Pericardium fibroblast (primary cell): ENCODE measurements at places on chromosomes 7 and 10. TPM values are rescaled to one million over a fixed set of nuclear protein-coding genes. Genes with fewer than 3 reads are reported as not detected.

PLXNA4 gene
- total RNA-seq = 8.2 and 20.1 TPM in 2 replicates

CPVL gene
- total RNA-seq = 0.58 TPM in 1 of 2 replicates, not detected in the other

SLC29A3 gene
- total RNA-seq = 2.5 and 3.0 TPM in 2 replicates

MYH16 gene
- not detected in 2 replicates for total RNA-seq

ABCC2 gene
- 0.35 and 0.68 TPM in 2 replicates for total RNA-seq

LOXL4 gene
- 6.8 and 12.5 TPM in 2 replicates for total RNA-seq

GAD2 gene
- total RNA-seq = not detected in 2 replicates

CUEDC2 gene
- 81.8 and 83.4 TPM in 2 replicates for total RNA-seq

PAPSS2 gene
- total RNA-seq = 44.3 and 124 TPM in 2 replicates

SLC13A4 gene
- 1.2 TPM in 1 of 2 replicates, not detected in the other for total RNA-seq

EIF5AL1 gene
- total RNA-seq = 0.34 and 0.47 TPM in 2 replicates

WDR86 gene
- 2.3 and 7.6 TPM in 2 replicates for total RNA-seq

HNRNPF gene
- total RNA-seq = 169 and 176 TPM in 2 replicates

MACC1 gene
- under 0.01 and 0.09 TPM in 2 replicates for total RNA-seq

CRYGN gene
- total RNA-seq = under 0.01 TPM in 1 of 2 replicates, not detected in the other

IFIT1B gene
- not detected in 2 replicates for total RNA-seq

STEAP1 gene
- total RNA-seq = 10.3 and 20.5 TPM in 2 replicates

BEND7 gene
- 0.43 and 1.6 TPM in 2 replicates for total RNA-seq

USP6NL gene
- total RNA-seq = 6.1 and 10.2 TPM in 2 replicates

PTF1A gene
- not detected in 2 replicates for total RNA-seq

PAPOLB gene
- 0.12 TPM in 1 of 2 replicates, not detected in the other for total RNA-seq

MAT1A gene
- total RNA-seq = not detected in 2 replicates

IKZF5 gene
- total RNA-seq = 1.4 and 1.5 TPM in 2 replicates

FAM149B1 gene
- 7.1 and 14.7 TPM in 2 replicates for total RNA-seq

UPF2 gene
- 6.8 and 9.4 TPM in 2 replicates for total RNA-seq

CPA2 gene
- not detected in 2 replicates for total RNA-seq

PODXL gene
- 3.3 and 4.3 TPM in 2 replicates for total RNA-seq

RNLS gene
- 17.5 and 20.2 TPM in 2 replicates for total RNA-seq

ELFN1 gene
- total RNA-seq = 0.93 and 2.0 TPM in 2 replicates

ACADSB gene
- total RNA-seq = 3.4 and 6.2 TPM in 2 replicates

HOXA13 gene
- total RNA-seq = not detected in 2 replicates

UBE2H gene
- 51.0 and 79.3 TPM in 2 replicates for total RNA-seq

INMT gene
- total RNA-seq = 47.8 and 567 TPM in 2 replicates

ADAM12 gene
- 7.2 and 59.9 TPM in 2 replicates for total RNA-seq

SEPTIN14 gene
- total RNA-seq = not detected in 2 replicates

CLIP2 gene
- total RNA-seq = 17.5 and 28.3 TPM in 2 replicates

PNLIPRP1 gene
- not detected in 2 replicates for total RNA-seq

SLC26A4 gene
- total RNA-seq = 0.12 and 0.17 TPM in 2 replicates

PNLIPRP2 gene
- not detected in 2 replicates for total RNA-seq
